ENCODE measurements at places on chromosomes 1 and 21.

- DNase-seq, result no peak
Observed at GRCh38 chr1:93565496-93566206, 116.0 kb downstream of the BCAR3 start.

DNA sequence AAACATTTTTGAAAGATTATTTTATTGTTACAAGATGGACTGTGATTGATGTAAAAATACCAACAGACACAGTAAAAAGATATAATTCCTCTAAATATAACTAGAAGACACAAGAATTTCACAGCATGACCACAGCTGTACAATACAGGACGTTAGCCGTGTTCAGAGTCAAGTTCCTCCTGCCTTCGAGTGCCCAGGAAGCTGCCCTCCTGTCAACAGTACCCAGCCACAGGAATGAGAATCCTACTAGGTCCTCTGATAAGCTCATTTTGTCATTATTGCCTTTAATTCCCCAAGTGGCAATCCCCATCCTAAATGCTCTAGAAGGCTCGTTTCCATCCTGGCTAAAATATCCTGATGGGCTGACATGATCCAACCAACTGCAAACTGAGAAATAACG, 16.4 kb upstream of the CAPN2 start:
- DNase-seq, result no peak

DNA sequence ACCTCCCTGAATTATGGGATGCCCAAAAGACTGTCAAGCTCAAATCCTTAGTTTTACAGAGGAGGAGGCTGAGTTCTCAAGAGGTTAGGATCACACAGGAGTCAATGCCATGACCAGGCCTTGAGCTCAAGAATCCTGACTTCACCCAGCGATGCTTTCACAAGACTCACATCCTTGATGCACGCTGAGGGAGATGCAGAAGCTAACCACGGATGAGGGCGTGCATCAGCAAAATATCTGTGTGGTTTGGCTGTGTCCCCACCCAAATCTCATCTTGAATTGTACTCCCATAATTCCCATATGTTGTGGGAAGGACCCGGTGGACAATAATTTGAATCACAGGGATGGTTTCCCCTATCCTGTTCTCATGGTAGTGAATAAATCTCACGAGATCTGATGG, 133.2 kb downstream of the KCNJ6 start:
- no peak for DNase-seq

GRCh38 chr1:19353596-19353995, 41.5 kb downstream of the SLC66A1 start:
- no peak for DNase-seq

GRCh38 chr1:200302921-200303290, 106.9 kb downstream of the ZNF281 start:
- DNase-seq, result no peak

- no peak for DNase-seq
Observed at GRCh38 chr1:173297798-173298391, 90.8 kb upstream of the TNFSF4 start.

DNA sequence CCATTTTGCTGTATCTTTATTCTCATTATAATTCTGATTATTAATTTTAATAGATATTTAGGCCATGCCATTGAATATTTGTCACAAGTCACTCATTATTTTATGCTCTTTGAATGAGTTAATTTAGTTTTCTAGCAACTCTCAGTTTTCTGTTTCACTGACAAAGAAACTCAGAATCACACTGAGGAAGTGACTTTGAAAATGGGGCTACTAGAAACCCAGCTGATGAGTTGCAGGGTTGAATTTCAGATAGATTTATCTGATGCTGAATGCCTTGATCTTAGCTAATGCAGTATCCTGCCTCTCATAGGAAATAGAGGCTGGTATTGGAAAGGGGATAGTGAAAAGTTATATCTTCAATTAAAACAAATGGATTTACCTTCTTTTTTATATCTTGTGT, 67.4 kb upstream of the PLA2G4A start:
- DNase-seq, result no peak

DNA sequence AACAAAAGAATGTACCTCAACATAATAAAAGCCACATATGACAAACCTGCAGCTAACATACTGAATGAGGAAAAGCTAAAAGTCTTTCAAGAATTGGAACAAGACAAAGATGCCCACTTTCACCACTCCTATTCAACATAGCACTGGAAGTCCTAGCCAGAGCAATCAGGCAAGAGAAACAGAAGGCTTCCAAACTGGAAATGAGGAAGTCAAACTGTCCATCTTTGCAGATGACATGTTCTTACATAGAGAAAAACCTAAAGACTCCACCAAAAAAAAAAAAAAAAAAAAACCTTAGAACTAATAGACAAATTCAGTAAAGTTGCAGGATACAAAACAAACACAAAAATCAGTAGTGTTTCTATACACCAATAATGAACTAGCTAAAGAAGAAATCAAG, 20.2 kb downstream of the NSL1 start:
- no peak for DNase-seq

- DNase-seq, result no peak
Observed at GRCh38 chr21:30984889-30985288, 53.4 kb downstream of the KRTAP19-8 start.

DNA sequence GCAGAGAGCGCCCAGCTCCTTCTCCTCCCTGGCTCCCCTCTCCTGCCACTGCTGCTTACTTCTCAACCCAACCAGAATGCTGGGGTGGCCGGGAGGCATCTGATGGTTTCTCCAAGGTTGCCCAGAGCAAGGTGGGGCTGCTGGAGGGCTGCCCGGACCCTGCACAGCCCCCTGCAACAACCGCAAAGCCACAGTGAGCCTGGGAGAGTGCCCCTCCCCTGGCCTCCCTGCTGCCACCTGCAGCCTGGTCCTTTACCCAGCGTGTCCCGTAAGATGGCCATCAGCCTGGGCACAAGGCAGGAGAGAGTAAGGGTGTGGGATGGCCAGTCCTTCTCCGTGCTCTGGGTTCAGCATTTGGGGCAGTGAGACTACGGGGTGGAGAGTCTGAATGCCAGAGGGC, 17.0 kb downstream of the MX2 start:
- no peak for DNase-seq

DNA sequence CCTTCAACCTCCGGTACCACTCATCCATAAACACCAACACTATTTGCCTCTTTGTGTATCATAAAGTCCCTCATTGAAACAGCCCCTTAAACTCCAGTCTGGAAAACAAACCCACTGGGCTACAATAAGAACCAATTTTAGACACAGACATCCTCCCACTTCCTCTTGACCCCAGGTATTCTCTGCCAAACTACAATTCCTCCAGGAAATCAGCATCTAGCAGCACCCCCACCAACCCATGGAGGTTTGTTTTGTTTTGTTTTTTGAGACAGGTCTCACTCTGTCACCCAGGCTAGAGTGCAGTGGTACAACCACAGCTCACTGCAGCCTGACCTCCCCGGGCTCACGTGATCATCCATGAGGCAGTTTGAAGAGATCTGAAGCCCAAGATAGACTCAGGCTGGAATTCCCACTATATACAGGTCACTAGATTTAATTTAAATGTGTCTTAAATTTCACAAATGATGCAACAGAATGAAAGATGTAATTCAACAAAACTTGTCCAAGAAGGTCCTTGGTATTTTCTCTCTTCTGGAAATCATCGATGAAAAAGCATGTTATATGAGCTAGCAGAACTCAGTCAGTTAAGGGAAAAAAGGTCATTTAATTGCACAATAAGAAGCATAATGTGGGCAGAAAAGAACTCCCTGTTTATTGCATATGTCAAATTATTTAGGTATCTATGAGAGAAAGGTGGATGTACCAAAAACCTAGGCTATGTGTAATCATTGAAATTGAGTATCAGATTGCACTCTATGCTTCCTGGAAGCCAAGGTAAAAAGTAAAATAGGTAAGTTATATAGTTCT, 30.3 kb downstream of the TCP10L start:
- no peak for DNase-seq

DNA sequence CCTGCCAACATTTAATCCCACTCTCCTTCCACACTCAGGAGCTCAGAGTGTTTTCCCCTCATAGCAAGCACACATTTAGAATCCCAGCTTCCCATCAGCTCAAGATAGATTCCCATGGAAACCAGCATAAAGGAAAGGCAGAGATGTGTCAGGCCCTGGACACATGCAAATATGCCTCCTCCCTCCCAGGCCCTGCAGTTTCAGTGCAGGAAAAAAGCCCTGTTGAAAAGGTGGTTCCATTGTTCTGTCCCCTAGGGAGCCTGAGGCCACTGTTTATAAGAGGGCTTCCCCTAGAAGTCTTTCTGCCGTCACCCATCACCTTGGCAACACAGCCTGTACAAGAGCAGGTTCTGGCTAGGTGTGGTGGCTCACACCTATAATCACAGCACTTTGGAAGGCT, 3.6 kb downstream of the CACNA1S start:
- DNase-seq, result no peak

DNA sequence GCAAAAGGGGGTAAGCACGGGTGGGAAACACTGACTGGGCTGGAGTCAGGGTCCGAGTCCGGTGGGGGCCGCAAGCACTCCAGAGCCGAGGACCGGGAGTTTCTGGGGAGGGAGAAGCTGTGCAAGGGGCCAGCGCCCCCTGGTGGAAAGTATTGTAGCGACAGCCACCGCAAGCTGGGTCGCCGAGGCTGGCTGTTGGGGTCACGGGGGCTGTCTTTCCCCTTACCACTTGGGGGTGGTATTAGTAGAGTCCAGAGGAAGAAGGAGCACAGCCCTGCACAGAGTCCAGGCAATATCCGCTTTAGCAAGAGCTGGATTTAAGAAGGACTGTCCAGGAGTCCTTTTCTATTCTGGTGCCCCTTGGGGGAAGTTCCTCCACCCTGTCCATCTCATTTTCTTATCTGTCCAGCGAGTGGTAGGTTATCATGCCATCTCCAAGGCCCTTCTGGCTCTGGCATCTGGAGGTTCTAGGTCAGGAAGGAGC, 17.9 kb upstream of the ETV3 start:
- peak; percentile 58 for DNase-seq

- DNase-seq, result no peak
Observed at GRCh38 chr21:36852864-36853263, 113.6 kb downstream of the HLCS start.

DNA sequence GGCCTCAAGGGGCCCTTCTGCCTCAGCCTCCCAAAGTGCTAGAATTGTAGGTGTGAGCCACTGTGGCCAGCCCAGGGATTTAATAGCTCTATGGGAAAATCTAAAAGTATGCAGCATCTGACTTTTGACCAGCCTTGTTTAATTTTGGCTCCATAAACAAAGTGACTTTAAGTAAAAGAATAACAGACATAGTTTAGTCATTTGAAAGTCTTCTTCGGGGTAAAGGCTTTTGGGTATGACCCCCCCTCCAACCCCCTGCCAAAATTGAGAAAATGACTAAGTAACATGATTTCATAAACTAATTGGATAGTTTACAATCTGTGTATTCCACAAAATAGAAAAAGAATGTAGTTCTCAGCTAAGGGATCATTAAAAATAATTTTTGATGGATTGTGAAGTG, 17.0 kb downstream of the GPBP1L1 start:
- DNase-seq, result no peak

DNA sequence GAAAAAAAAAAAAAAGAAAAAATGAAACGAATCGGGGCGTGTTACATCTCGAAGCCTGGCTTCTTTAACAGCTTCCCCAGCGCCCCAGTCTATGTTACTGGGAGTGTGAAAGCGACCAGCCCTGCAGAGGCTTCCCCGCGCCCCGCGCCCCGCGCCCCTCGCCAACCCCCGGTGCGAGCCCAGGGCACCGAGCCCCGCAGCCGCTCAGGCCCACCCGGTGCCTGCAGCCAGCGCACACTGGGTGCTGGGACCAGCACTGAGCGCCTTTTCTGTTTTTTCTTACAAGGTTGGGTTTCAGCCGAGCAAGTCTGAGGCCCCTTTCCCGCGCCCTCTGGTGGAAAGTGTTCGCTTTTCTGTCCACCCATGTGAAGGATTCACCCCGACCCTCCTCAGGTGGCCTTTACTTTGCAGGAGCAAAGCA, 42.1 kb upstream of the ZNF496 start:
- DNase-seq, result peak; percentile 55

GRCh38 chr1:112296908-112297307, 99.1 kb upstream of the CTTNBP2NL start:
- DNase-seq, result no peak
